ENCODE measurements at places on chromosomes 6 and 20. TPM values are rescaled to one million over a fixed set of nuclear protein-coding genes. Genes with fewer than 3 reads are reported as not detected.

Gene CST5
- total RNA-seq = not detected

Gene SLC22A1
- total RNA-seq = 5.5 TPM

Gene TFAP2A
- total RNA-seq = not detected

Gene C6orf52
- 4.6 TPM for total RNA-seq

Gene ARMC12
- total RNA-seq = 3.0 TPM

Gene CDH26
- total RNA-seq = 3.1 TPM

Gene PKIB
- 62.9 TPM for total RNA-seq

Gene PRSS16
- 5.0 TPM for total RNA-seq
